ENCODE measurements at places on chromosomes 11 and 22.

DNA sequence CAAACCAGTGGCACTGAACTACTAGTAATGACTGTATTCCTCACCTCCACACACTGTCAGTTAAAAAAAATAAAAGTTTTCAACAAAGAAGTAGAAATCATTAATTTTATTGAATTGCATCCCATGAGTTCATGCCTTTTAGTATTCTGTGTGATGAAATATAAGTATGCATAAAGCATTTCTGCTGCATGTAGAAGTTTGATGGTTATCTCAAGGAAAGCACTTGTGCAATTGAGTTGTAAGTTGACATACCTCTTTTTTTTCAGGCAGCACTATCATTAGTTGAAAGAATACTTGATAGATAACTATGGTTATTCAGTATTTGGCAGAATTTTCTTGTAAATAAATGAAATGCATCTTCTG is 104.4 kb downstream of the STIM1 start:
- DNase-seq, result peak; percentile 25

- no peak for DNase-seq
Measured at GRCh38 chr22:44776605-44777363, 24.4 kb downstream of the ARHGAP8 start.

- DNase-seq, result peak; percentile 24
Measured at GRCh38 chr11:111528557-111528956, 12.0 kb upstream of the LAYN start.

DNA sequence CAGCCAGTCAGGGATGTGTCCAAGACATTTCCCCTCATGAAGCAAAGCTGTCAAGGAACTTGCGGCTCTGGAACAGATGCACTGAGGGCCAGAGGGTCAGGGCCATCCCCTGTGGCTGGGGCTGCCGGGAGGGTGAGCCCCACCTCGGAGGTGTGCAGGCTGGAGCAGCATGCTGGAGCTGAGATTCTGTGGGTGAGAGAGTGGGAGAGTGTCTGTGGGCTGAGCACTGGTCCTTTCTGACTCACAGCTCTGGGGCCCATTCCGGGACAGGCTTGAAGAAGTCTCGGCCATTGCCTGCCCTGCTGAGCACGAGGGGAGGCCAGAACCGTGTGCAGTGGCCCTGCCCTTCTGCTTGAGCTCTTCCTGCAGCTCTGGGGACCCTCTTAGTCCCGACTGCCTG is 2.1 kb downstream of the OMP start:
- peak; percentile 49 for DNase-seq

DNA sequence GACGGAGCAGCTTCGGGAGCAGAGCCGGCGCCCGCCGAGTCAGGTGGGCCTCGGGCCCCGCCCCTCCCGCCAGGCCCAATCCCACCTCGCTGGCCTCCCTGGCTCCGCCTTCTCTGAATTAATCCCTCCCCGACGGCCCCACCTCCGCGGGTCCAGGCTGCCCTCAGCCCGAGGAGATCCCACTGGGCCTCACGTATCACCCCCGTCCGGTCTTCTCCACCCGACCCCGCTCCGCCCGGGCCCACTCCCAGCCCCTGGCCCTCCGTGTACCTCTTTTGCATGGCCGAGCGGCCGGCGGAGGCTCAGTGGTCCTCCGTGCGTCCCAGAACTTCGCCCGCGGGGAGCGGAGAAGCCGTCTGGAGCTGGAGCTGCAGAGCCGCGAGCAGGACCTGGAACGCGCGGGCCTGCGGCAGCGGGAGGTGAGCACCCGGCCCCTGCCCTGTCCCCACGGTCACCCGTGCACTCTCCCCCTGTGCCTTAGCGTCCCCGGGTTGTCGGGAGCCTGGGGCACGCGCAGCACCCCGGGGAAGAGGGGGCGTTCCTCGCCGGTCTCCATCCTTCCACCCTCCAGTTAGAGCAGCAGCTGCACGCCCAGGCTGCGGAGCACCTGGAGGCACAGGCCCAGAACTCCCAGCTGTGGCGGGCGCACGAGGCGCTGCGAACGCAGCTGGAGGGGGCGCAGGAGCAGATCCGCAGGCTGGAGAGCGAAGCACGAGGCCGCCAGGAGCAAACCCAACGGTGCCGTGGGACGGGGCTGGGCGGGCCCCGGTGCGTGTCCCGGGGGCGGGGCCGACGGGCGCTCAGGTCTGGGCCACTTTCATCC is 2.2 kb upstream of the CD151 start:
- DNase-seq, result no peak

- DNase-seq, result no peak
Measured at GRCh38 chr11:91783173-91783572, 441.4 kb upstream of the FAT3 start.

DNA sequence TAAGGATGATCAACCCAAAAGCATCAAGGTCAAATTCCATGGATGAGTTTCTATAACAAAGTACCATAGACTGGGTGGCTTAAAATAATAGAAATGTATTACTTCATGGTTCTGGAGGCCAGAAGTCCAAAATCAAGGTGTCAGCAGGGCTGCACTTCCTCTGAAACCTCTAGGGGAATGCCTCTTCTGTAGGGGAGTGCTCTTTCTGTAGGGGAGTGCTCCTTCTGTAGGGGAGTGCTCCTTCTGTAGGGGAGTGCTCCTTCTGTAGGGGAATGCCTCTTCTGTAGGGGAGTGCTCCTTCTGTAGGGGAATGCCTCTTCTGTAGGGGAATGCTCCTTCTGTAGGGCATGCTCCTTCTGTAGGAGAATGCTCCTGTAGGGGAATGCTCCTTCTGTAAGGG is 65.5 kb downstream of the FBLN1 start:
- no peak for DNase-seq

DNA sequence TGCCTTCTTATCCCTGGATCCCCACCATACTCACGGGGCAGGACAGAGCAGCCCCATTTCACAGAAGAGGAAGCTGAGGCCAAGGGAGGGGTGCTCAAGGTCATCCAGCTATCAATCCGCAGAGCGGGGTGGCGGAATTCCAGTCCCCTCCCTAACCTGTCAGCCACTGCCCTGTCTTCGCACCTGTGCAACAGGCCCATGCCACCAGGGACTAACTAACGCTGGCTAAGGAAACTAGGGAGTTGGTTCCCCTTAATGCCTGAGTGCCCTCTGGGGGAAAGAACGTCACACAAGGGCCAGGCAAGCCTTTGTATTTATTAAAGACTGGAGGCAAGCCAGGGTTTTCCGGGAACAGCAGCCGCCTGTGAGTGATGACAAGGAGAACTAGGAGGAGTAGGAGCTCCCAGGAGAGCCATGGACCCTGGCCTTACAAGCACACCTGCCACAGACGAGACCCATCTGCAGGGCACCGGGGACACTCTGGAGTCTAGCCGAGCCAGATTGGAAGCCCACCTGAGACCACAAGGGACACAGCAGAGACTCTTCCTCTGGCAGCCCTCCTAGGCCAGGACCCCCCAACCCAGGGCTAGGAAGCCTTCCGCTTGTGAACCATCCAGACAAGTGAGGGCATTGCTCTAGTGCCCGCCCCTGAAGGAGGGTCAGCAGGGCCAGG is 64.4 kb downstream of the MYH9 start:
- DNase-seq, result peak; percentile 71

DNA sequence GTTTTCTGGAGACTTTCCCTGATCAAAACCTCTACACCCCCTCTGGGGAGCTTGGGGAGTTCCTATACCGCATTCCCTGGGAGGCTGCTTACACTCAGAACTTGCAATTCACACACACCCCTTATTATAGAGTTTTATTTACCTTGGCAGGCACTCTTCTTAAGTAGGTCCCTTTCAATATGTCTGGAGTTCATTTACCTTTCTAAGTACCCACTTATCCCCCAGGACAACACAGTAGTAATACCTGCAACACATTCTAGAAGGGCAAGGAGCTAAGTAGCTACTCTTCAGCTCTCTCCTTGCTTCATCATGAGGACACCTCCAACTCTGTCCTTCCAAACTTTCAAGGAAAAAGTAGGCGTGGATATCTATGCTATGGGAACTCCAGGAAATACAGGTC is 127.8 kb upstream of the ANO3 start:
- no peak for DNase-seq

DNA sequence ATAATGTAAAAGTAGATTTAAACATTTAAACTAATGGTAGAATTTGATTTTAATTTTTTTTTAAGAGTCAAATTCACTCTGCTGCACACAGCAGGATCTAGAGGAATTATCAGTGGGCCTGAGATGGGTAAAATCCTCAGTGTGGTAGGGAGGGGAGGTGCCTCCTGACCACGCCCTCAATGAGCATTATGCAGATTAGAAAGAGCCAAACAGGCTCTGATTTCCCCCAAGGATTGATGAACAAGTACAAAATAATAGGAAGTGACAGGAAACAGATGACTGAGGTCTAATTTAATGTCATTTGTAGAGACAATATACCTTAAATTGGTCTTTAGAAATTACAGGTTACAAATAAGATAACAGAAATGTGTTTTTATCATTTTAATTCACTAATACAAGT is 155.2 kb downstream of the DCDC1 start:
- no peak for DNase-seq

DNA sequence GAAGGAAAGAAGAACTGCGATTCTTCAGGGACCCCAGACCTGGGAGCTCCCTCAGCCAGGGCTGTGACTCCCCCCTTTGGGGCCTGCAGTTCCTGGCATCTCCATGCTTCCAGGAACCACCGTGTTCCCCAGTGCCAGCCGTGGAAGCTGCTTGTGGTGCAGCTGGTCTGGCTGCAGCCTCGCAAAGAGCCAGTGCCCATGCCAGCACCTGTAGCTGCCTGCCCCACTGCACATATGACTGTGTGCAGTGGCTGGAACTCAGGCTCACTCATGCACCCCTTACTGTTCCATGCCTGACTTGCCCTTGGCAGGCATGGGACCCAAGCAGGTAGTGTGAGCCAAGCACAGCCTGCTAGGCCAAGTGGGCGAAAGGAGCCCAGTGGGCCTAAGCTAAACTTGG is 401.3 kb downstream of the LRRC4C start:
- no peak for DNase-seq

GRCh38 chr11:12680246-12680939 is 6.2 kb downstream of the TEAD1 start:
- peak; percentile 91 for DNase-seq

- DNase-seq, result no peak
Measured at GRCh38 chr11:12876988-12877387, 132.1 kb upstream of the RASSF10 start.

- DNase-seq, result peak; percentile 17
Measured at GRCh38 chr22:50302041-50302541, 5.4 kb downstream of the PLXNB2 start.

DNA sequence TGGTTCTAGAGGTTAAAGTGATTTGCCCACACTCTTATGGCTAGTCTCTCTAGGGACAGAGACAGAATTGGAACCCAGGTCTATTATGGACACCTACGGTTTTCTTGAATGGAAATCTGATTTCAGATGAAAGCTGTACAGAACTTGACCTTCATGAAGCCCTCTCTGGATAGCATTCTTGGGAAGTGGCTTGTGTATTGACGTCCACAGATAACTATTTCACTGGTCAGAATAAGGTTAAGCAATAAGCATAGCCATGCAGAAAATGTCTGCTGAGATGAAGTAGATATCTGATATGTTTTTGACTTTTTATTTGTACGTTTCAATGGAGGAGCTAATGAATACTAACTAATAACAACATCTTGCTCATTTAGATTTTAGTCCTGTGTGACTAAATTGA is 1.1 kb downstream of the TLCD5 start:
- DNase-seq, result peak; percentile 86

- no peak for DNase-seq
Measured at GRCh38 chr11:91794146-91794545, 430.5 kb upstream of the FAT3 start.

GRCh38 chr11:133593036-133593435 is 60.7 kb upstream of the OPCML start:
- no peak for DNase-seq

DNA sequence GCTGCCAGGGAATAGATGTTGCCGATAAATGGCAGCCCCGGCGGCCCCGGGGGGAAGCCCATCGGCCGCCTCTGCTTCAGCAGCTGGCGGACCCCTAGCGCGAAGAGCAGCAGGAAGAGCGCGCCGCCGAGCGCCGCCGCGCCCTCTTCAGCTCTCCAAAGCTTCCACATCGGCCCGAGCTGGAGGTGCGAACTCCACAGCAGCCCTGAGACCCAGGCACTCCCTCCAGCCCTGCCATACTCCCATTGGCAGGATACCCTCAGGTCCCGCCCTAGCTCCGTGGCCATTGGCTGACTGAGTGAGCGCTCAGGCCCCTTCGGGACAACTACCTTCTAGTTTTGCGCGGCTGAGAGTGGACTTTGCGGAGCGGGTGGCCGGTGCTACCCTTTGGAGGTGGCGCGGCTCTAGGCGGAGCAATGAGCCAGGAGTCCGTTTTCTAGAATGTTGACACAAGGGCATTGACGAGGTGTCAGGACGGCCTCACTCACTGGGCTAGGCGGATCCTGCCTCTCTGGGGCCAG is at the start of gene CYP2R1:
CYP2R1 (minus strand) TSS at position 196 of the 521 bp plus-strand sequence; CDS start at position 170, 26 bp downstream.
- peak; percentile 95 for DNase-seq

DNA sequence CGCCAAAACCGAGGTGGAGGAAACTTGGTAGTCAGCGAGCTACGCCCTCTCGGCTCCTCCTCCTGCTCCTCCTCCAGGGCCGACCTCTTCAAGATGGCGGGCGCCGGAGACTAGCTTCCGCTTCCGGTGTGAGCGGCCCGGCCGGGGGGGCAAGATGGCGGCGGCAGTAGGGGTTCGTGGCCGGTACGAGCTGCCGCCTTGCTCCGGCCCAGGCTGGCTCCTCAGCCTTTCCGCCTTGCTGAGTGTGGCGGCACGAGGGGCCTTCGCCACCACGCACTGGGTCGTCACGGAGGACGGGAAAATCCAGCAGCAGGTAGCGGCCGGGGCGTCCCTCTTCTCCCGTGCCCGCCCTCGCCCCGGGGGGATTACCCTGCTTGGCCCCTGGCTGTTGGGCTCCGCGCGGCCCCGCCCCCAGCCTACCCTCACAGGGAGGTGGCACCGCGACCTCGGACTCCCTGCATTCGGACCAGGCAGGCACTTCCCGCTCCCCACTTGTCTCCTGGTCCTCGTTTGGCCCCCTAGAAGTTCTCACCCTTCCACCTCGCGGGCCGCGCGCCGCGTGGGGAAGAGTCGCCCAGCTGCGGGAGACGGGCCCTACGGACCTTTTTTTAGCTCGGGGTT is at the start of gene TTC17:
TTC17 (plus strand) TSS at position 120 of the 621 bp plus-strand sequence; CDS start at position 155, 35 bp downstream.
- peak; percentile 87 for DNase-seq

DNA sequence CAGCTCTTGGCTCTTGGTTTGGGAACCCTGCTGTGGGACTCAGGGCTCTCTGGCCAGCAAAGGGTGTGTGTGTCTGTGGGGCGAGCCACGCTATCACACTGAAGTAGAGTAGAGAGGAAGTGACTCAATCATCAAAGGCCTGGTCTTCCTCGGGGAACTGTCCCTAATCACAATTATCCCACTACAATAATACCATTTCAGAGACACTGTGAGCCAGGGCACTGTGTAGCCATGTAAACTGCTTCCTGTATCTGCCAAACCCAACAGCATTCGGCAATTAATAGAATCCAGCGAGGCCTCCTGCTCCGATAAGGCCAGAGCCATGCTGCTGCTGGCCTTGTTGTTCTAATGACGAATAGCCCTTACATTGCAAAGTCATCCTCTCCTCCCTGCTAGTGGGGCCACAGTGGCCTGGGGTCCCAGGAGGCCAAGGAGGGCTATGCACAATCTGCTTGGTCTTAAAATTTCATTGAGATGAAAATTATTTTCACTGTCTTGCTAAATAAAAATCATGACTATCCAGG is 49.8 kb upstream of the LMO2 start:
- no peak for DNase-seq

- no peak for DNase-seq
Measured at GRCh38 chr11:134759855-134760254, 347.8 kb upstream of the B3GAT1 start.

- DNase-seq, result no peak
Measured at GRCh38 chr11:72235351-72236057, 8.5 kb downstream of the PHOX2A start.

GRCh38 chr11:27464909-27465308 is 7.7 kb downstream of the LGR4 start:
- no peak for DNase-seq
